D721Med (cell line): ENCODE measurements at places on chromosomes 6 and 20.

- DNase-seq: no peak
Measured at GRCh38 chr6:63750400-63750799, 114.8 kb downstream of the PHF3 start.

GRCh38 chr6:69795469-69796072 is 1.2 kb downstream of the LMBRD1 start:
- DNase-seq: no peak

DNA sequence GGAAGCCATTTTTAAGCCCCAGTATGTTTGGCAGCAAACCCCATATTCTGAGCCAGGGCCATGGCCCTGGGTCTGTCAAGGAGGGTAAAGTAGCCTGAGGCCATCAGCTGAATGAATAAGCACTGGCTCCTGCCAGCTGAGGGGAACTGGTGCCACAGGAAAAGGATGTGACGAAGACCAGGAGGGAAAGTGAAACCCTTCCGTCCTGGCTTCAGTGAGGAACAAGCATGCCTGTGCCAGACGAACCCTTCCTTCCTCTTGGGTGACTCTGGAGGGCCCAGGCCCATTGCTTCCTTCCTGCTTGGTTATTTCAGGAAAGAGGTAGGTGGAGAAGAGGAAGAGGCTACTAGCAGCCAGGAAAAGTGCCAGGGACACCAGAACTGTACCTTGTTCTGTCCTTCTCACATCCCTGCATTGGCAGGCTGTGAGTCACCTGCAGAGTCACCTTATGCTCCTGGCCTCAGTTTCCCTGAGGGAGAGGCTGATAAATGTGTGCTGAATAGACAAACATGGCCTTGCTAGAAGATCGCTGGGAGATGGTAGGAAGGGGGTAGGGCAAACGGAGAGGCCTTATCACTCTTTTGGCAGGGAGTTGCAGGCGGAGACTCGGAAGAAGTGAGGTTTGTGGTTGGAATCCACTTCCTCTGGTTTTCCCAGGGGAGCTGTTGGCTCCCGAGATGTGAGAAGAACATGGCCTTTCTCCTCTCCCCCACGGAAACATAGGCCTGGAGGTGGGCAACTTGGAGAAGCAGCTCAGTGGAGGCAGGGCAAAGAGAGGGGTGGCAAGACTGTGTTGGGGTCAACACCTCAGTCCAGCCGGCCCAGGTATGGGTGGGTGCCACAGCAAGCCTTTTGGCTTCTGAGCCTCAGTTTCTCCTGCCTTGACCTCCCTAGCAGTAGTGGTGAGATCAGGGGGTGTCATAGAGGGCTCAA is 37.4 kb downstream of the COX4I2 start:
- DNase-seq: no peak

DNA sequence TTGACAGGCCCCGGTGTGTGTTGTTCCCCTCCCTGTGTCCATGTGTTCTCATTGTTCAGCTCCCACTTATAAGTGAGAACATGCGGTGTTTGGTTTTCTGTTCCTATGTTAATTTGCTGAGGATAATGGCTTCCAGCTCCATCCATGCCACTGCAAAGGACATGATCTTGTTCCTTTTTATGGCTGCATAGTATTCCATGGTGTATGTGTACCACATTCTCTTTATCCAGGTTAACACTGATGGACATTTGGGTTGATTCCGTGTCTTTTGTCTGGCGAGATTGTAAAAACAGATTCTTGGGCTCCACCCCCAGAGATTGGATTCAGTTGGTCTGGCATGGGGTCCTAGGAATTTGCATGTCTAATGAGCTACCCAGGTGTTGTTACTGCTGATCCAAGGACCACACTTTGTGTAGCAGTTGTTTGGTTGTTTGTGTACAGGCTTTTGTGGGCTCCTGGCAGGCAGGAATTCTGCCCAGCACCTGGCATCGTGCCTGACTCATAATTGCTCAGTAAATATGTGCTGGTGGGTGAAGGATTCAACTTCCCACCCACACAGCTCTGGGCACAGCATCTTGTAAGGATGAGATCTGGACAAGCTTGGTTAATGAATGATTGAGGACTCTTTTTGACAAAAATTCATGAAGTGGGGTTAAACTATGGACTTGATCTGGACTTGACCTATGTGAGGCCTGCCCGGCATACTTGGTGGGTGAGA is 5.2 kb downstream of the TOX2 start:
- DNase-seq: no peak

DNA sequence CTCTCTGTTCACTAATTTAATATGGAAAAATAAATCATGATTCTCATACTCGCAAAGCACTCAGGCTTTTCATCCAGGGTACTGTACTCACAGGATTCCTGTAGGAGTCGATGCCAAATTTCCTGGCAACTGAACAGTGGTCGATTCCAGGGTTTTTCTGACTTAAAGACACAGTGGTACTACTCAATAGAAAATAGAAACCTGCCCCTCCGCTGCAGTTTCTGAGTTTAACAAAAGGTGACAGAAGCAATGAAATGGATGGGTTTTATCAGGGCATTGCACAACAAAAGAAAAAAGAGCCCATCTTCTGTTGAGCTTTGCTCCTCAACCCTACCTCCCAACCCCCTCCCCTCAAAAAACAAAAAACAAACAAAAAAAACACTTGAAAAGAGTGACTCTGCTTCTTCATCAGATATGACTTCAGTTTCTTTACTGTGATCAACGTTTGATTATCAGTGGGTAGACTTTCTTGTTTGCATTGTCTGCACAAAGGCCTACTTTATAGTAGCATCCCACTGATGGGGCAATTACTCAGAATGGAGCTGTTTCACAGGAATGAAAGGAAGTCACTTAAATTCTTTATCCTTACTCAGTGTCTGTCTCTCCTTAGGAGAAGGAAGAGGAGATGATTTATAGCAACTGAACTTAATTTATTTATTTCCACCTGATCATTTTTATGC is 96.2 kb upstream of the FOXO3 start:
- DNase-seq: no peak

DNA sequence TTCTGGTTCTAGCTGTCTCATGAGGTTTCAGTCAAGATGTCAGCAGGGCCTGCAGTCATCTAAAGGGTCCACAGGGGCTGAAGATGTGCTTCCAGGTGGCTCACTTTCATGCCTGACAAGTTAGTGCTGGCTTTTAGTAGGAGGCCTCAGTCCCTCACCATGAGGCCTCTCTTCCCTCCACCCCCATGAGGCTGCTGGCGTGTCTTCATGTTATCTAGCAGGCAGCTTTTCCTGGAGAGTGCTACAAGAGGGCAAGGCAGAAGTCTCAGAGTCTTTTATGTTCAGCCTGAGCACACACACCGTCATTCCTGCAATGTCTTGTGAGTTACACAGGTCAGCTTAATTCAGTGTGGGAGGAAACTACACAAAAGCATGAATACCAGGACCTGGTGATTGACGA is 769.9 kb downstream of the HDGFL1 start:
- no peak for DNase-seq

- DNase-seq: no peak
Measured at GRCh38 chr20:59690976-59691375, 86.6 kb downstream of the PHACTR3 start.

DNA sequence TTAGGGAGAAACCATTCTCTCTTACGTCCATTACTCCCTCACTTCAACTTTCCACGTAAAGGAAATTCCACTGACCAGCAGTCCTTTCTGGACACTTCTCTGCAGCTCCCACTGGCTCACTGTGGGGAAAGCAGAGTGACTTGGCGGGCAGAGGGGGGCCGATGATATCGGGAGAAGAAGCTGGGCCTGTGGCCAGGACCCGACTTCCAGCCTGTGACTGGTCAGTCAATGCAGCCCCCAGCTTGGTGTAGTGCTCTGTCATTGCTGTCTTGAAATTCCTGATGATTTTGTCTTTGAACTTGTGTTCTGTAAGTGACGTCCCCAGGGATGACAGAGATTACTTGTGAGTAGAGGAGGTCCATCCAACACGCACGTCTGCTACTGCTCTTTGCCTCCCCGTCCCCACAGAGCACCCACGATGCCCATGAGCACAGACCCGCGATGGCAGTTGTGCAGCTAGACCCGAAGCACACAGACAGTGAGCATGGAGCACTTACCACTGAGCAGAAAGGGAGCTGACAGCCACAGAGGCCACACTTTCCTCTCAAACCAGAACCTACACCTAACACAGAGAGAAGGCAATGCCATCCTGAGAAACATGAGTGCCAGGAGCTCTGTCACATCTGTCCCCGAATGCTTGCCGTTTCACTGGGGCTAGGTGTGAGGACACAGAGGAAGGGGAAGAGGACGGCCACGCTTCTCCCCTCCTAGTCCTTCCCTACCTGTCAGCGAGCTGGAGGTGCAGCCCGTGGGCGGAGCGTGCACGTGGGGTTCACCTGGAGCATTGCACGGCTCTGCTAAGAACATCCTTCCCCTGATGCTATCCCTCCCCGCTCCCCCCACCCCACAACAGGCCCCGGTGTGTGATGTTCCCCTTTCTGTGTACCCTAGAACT is 25.7 kb downstream of the DACT2 start:
- DNase-seq: no peak

DNA sequence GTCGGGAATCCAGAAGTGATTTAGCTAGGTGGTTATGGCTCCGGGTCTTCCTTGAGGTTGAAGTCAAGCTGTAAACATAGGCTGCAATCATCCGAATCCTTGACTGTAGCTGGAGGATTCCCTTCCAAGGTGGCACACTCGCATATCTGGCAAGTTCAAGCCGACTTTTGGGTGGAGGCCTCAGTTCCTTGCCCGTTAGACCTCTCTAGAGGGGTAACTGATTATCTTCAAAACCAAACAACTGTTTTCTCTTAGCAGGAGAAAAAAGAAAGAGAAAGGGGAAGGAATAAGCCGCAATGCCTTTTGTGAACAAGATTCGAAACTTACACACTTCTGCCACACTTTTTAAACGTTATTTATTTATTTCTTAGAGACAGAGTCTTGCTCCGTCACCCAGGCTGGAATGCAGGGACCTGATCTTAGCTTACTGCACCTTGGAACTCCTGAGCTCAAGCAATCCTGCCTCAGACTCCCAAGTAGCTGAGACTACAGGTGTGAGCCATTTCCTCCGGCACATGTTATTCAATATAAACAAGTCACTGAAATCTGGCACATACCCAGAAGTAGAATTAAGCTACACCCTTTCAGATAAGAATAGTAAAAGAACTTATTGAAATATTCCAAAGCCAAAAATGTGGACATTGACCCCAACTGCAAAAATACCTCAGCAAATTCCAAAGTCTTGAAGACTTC is 76.3 kb downstream of the HFE start:
- no peak for DNase-seq

DNA sequence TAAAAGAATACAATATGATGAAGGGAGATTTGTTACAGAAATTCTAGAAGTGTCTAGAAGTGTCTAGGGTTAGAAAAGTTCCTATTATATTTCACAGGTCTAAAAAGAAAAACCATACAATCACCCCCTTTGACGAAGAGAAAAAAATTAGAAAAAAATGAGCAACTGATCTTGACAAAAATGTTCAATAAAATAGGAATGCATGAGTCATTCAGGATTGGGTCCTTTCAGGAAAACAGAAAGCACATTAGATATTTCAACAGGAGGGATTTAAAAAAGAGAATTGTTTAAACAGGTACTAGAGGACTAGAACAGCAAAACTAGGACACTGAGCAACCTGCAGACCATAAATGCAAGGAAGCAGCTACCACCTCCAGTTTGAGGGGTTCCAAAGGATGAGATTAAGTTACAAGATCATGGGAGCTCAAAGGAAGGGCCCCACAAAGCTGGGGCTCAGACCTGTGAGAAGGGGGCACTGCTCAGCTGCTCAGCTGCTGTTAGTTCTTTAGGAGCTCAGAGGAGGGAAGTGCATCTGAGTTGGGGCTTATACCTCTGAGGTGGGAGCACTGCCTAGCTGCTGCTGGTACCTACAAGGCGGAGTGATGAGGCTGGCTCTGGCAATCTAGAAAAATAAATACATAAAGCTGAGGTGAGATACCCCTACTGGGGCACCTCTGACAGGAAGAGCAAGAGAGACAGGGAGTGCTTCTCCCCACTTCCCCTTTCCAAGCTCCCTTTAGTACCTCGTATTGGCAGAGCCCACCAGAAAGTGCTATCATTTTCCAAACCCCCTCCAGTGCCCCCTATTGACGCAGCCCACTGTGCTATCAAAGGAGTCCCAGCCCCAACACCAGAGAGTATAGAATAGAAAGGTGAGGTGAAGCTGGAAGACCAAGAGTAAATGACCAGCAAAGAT is 27.1 kb upstream of the BEND6 start:
- DNase-seq: no peak

DNA sequence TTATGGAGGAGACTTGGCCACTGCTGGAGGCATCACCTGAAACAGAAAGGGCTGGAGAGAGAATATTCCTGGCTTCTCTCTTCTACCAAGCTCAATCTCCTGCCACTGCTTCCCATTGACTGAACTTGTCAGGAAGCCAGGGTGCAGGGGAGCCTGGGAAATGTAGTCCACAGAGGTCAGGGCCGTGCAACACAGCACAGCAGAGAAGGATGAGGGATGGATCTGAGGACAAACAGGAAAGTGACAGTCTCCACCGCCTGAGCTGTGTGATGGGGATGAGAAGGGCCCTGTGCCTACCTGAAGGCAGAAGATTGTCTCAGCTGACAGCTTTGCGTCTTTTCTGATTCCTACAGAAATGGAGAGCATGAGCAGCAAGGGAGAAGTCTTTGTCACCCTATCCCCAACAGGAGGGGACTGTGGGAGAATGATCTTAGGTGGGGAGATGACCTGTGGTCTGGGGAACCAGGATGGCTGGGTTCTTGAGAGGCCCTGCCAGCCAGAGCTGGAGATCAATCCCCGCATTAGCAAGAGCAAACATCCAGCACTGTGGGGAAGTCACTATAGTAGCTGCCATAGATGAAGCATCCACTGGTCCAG is 114.2 kb downstream of the SNX5 start:
- no peak for DNase-seq

- DNase-seq: no peak
Measured at GRCh38 chr6:124670801-124671200, 291.4 kb upstream of the RNF217 start.

DNA sequence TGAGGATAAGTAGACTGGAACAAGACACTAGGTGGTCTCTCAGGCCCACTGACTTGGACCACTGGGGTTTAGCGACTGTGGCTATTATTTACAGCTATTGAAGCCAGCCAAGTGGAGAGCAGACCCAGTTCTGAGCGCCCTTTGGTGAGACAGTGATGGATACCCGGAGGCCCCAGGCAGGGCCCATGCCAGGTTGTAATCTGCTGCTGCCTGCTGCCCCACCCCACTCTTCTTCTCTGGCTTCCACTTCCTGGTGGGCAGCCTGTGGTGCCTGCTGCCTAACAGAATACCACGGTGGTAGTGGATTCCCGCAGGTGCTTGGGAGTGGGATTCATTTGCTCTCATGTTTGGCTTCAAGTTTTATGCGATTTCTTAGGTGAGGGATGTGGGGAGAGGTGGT is 570 bp downstream of the RAB44 start:
- DNase-seq: no peak

GRCh38 chr20:13638496-13639149 is at the start of gene TASP1:
TASP1 (minus strand) TSS chr20:13638932; CDS start chr20:13630078, 8,854 bp downstream.
- peak; percentile 33 for DNase-seq

- DNase-seq: no peak
Measured at GRCh38 chr20:25165128-25165527, 30.4 kb upstream of the ENTPD6 start.

- no peak for DNase-seq
Measured at GRCh38 chr6:155589190-155589589, 133.6 kb upstream of the NOX3 start.

- DNase-seq: no peak
Measured at GRCh38 chr20:8155229-8155628, 23.2 kb downstream of the PLCB1 start.

GRCh38 chr6:38459291-38459690 is 180.4 kb downstream of the BTBD9 start:
- no peak for DNase-seq

- DNase-seq: no peak
Measured at GRCh38 chr20:51727872-51728271, 40.3 kb downstream of the ATP9A start.
